Activated naive CD8-positive, alpha-beta T cell treated with anti-CD3 and anti-CD28 coated beads, Interleukin-2, amount 10 ng/mL, durations not matched to agents 7 days and 5 days (primary cell): ENCODE measurements at places on chromosomes 6 and 20. TPM values are rescaled to one million over a fixed set of nuclear protein-coding genes. Genes with fewer than 3 reads are reported as not detected.

The DPPA5 gene
- total RNA-seq, result not detected

DNA sequence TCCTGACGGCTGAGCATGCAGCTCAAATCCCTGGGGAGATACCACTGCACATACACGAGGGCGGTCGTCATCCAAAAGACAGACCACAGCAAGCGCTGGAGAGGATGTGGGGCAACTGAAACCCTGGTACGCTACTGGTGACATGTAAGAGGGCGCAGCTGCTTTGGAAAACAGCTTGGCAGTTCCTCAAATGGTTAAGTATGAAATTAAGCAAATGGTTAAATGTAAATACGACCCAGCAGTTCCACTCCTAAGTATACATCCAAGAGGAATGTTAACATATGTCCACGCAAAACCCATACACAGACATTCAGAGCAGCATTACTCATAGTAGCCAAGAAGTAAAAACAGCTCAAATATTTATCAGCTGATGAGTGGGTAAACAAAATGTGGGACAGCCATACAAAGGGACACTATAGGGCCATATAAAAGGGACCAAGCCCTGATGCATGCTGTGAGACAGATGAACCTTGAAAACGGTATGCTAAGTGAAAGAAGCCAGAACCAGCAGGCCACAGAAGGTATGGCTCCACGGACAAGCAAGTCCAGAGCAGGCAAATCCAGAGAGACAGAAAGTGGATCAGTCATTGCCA lies 38.5 kb downstream of the RIPOR3 start:
- DNase-seq, result no peak

The SLC24A3 gene
- not detected for total RNA-seq

DNA sequence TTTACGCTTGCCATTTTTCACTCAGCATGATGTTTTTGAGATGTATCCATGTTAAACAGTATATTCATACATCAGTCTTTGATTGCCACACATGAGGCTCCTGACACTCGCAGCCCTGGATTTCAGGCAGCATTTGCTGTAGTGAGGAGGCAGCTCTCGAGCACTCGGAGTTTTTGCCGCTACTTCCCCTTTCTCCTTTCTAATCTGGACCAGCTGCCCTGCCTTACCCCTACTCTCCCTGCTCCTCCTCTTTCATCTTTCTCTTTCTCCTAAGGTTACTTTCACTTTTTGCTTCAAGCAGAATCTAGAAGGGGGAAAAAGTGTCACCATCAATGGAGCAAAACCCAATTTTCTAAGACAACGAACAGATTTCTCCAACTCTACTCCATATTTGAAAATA lies 5.9 kb upstream of the CST3 start:
- no peak for DNase-seq

DNA sequence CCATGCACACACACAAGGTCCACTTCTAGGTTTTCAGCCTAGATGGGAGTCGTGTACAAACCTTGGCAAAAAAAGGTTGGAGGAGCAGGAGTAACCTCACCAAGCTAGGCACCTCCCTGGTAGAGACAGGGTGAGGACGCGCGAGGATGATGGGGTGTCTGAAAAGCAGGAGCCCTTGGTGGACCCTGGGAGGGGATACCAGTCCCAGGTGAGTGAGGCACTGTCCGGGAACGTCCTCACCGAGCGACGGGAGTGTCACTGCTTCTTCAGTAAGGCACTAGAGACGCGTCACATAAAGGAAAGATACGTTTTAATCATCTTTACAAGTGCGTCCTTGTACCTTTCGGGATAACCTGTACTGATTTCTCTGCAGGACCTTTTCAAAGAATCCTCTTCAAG lies 29.4 kb upstream of the ZBP1 start:
- no peak for DNase-seq

GRCh38 chr6:110652520-110652919 lies 162.7 kb downstream of the CDK19 start:
- DNase-seq, result no peak

DNA sequence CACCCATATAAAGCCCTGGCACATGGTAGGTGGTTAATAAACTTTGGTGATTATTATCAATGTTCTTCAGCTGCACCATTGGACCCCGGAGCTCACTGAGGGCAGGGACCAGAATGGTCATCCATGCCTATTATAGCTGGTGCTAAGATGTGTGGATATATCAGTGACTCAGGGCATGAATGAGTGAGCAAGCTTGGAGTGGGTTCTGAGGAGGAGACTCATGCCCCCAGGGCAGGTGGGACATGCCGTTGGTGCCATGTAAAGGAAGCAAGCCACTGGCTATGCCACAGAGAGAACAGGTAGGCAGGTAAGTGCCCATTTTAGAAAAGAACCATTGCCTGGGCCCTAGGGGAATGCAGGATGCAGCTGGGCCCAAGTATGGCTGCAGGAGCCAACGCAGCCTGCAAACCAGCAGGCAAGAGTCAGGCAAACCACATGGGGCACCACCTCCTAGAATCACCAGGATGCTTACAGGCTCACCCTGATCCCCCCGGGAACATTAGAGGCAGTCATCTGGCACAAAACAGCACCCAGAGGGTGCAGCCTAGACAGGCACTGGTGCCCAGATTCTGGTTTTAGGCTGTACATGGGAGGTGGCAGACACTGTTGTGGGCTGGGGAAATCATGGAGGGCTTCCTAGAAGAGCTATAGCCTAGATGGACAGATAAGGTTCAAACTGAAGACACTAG lies 23.5 kb downstream of the PLAGL2 start:
- no peak for DNase-seq

The FAM83C gene
- not detected for total RNA-seq

DNA sequence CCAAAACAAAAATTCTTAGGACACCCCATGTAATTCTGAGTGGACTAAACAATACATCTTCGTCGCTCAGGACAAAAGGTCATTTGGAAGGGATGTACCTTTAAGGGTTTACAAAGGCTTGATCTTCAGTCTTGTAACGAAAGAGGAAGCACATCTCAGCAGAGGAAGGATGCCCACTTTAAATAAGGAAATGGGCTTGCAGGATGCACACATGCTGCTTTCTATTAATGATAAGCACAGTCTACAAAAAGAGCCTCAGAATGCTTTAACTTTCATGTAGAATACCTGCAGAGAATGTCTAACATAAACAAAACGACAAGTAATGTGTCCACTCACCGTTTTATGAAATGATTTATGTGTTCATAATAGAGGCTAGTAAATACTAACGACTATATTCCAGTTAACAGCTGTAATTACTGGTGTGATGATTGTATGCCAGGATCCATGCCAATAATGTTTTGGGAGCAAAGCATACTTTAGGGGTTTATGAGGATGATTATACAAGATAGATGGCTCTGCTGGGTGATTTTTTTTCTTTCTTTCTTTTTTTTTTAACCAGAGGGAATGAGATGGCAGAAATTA lies 216.9 kb downstream of the GMDS start:
- no peak for DNase-seq

- no peak for DNase-seq
Observed at GRCh38 chr6:165649166-165650137, 13.6 kb downstream of the PDE10A start.

GRCh38 chr6:118705544-118706491 lies 54.4 kb upstream of the CEP85L start:
- DNase-seq, result no peak

The RIMS1 gene
- not detected for total RNA-seq

DNA sequence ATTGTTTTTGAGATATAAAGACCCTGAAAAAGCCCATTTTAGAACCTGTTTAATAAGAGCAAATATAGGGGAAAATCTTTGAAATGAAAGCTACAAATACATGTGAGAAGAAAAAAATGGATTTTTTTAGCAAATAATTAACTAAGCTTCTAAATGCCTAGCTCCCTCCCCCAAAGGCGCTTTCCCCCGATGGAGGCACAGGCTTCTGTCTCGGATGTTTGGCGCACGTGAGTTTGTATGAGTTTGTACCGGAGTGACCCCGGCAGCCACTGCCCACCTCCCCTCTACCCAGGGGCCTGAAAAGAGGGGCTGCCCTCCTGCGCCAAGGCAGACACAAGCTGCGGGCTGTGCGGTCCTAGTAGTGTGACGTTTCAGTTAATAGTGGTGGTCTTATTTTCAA lies 50.4 kb upstream of the TMEM181 start:
- DNase-seq, result no peak

DNA sequence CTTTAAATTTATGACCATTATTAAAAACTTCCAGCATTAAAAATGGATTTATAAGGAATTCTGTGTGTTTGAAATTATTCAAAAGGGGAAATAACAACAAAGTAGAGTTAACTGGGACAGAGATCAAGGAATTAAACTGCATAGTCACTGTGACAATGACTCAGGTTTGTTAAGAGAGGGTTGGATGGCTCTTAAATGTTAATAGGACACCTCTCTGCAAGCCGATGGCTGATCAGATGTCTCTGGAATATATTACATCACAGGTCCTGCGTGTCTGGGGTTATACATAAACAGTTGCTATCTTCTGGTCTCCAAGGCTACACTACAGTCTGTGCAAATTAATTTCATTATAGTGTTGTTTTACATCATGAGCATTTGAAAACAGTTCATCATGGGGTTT lies 574.3 kb downstream of the COL12A1 start:
- no peak for DNase-seq

The CST2 gene
- total RNA-seq, result not detected

The OGFRL1 gene
- 13.0 TPM for total RNA-seq

DNA sequence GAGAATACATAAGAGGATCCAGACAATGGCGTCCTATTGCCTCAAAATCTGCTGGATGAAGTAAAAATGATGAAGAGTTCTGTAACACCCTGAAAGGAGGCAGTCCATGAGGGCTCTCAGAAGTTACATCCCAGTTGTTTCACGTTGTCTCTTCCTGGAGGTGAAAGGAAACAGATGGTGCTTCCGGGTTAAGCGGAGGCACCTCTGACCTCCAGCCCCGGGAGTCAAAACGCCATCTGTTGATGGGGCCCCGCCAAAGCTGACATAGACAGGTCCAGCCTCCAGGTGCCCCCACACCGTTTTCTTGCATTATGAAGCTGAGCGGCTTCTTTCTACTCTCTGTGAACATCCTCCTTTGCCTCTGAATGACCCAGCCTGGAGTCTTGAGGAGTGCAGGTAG lies 9.5 kb downstream of the SEMG2 start:
- DNase-seq, result no peak

- no peak for DNase-seq
Observed at GRCh38 chr6:136647363-136647852, 97.2 kb upstream of the MAP7 start.

GRCh38 chr6:144285798-144286502 lies 815 bp downstream of the UTRN start:
- peak; percentile 72 for DNase-seq

The RFX6 gene
- total RNA-seq, result not detected

- no peak for DNase-seq
Observed at GRCh38 chr6:160274871-160275510, 16.4 kb upstream of the SLC22A2 start.

DNA sequence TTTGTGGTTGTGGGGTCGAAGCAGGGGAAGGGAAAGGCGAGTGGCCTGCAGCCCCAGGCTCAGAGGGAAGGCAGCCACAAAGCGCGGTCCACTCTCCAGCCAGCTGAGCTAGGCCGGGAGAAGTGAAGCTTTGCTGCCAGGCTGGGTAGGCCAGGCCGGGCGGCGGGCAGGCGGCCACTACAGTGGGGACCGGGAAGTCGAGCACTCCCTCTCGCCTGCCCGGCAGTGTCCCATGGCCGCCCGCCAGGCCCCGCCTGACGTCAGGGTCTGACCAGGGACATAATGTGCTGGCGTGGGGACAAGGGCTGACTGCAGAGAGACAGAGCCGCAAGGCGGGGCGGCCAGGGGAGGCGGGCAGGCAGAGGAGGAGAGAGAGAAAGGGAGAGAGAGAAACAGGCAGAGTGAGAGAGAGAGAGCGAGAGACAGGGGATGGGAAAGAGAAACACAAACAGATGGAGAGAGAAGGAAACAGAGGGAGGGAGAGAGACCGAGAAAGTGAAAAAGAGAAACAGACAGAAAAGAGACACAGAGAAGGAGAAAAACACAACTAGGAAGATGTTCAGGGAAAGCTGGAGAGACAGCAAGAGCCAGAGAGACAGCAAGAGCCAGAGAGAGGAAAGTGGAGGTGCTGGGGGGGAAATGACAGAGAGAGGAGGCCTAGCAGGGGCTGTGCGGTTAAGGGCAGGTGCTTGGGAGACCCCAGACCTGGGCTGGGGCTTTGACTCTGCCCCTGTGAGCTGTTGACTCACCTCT lies 94.5 kb upstream of the PTPN1 start:
- DNase-seq, result no peak

- no peak for DNase-seq
Observed at GRCh38 chr6:44332585-44332984, 9.9 kb upstream of the SPATS1 start.

- no peak for DNase-seq
Observed at GRCh38 chr20:43767686-43768474, 41.1 kb upstream of the GTSF1L start.

The PANK2 gene
- 76.6 TPM for total RNA-seq

DNA sequence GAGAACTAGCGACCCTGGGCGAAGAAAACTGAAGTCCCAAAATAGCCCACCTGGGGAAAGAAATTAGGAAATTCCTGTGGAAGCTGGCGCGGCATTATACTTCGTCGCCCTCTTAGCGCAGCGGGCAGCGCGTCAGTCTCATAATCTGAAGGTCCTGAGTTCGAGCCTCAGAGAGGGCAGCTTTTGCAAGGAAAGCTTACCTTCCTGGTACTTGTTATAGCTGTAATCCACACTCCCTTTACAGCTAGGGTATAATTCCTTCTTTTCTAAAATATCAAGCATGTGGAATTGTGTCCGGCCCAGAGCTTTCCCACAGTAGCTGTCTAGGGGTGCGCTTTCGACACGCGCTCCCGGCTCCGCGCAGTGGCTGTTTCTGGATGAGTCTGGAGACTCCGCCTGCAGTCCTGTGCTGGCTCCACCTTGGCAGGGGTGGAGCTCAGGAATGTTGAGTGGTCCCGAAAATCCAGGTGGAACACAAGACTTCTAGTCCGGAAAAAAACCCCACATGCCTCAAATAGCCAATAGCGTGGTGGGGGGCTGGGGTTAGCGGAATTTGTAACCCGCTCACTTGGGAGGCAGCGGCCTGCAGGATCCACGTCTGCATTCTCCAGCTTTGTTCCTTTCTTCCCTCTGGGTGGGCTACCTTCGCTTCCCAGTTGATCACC lies 83.7 kb upstream of the ZNF322 start:
- no peak for DNase-seq

- DNase-seq, result no peak
Observed at GRCh38 chr6:41712651-41713103, 22.7 kb downstream of the TFEB start.

GRCh38 chr6:72466971-72467566 lies 154.8 kb upstream of the KCNQ5 start:
- no peak for DNase-seq

DNA sequence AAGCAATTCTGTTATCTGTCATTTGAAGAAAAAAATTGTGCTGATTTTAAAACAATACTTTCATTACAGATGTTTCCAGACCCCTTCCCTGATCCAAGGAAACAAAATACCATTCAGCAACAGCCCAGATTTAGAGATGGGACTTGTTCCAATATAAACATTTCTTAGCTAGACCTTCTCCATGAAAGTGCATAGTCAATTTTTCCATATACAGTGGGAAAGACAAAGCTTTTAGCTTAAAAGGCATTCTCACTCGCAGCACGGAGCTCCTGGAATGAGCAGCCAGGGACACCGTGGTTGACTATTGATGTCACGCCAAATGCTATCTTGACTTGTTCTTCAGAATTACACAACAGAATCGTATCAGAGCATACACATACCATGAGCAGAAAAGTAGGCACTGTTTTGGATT lies 21.5 kb downstream of the LAMA4 start:
- DNase-seq, result no peak

GRCh38 chr20:25271486-25272222 lies 23.8 kb downstream of the PYGB start:
- DNase-seq, result no peak

The PLN gene
- total RNA-seq, result not detected

GRCh38 chr6:65938000-65938399 lies 231.0 kb upstream of the EYS start:
- DNase-seq, result no peak

The INSM1 gene
- total RNA-seq, result not detected
